ENCODE measurements at places on chromosomes 4 and X. TPM values are rescaled to one million over a fixed set of nuclear protein-coding genes. Genes with fewer than 3 reads are reported as not detected.

Gene MAGEA1
- not detected for total RNA-seq

Gene FSTL5
- not detected for total RNA-seq

Gene SPANXA2
- total RNA-seq: not detected

Gene TBC1D8B
- total RNA-seq: 11.6 TPM

GRCh38 chrX:53440101-53440500 lies 5.9 kb upstream of the HSD17B10 start:
- DNase-seq: no peak

DNA sequence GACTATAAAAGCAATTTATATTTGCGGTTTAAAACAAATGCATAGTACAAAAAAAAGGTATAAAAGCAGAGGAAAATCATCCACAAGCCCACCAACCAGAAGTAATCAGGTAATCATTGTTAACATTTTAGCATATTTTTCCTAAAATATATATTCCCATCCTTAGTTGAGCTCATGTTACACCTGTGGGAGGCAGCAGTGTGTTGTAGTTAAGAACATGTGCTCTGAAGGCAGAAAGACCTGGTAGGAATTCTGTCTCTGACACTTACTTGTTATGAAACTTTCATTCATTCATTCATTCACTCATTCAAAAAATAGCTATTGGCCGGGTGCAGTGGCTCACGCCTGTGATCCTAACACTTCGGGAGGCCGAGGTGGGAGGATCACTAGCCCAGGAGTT lies 15.4 kb upstream of the CDKL5 start:
- no peak for DNase-seq

DNA sequence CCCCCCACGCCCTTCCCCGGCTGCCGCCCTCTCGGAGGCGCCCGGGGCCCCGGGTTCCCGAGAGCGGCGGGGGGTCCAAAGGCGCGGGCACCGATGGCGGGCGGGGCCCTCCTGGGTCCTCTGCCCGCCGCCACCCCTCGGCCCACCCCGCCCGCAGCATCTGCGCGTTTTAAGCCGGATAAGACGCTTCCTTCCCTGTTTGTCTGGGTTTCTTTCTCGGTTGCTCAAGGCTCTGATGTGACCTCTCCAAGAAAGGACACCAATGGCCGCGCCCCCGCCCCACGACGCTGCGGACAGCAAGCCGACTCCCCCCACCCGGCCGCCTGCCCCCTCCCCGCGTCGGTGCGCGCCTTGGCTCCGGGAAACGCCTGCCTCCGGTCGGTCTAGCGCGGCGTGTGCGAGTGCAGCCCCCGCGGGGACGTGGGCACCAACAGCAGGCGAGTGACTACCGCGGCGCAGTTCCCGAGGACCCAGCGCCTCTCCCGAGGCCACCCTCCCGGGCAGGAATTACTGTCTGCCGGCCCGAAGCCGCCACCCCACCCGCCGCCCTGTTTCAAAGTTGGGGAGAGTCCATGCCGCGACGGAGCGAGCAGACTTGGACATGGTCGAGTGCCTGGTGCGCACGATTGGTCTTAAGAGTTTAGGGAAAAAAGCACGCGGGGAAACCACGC lies 21.1 kb upstream of the HMX1 start:
- DNase-seq: no peak

- DNase-seq: no peak
These were observed 9.9 kb downstream of the MMRN1 start for GRCh38 chr4:89904524-89904923.

DNA sequence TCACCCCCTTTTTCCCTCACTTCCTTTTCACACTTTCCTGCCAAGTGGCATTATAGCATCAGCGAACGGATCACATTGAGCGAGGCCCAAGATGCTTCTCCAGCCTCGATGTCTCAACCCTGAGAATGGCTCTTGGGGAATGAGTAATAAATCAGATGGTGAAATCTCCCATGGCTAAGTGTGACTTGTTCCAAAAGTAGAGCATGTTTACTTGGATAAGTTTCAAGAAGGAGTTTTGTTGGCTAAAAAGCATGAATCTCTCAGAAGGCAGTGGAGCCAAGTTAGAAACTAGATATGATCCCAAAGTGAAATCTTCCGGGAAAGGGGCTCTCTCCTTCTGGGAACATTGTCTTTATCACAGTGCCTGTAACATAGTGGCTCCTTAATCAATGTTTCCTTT lies 316.3 kb downstream of the CAMK2D start:
- peak; percentile 24 for DNase-seq

- DNase-seq: no peak
These were observed 71.4 kb downstream of the AREG start for GRCh38 chr4:74516303-74516702.

DNA sequence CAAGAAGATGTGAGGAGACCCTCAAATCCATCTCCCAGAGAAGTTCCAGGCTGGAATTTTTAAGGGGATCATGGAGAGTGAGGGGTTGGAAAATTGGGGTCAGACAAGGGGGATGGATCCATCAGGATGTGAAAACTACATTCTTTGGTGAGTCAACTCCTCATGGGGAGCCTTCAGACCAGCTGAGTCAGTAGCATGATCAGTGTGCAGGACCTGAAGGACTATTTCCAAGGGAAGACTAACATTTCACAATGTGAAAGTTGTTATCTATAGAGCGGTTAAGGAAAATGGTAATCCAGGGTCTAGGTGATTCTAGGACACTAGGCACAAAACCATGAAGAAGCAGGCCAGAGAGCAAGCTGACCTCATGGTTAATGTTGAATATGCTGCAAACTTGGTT lies 38.6 kb upstream of the CEP135 start:
- DNase-seq: no peak

- no peak for DNase-seq
These were observed 165.3 kb upstream of the BCOR start for GRCh38 chrX:40263014-40263560.

DNA sequence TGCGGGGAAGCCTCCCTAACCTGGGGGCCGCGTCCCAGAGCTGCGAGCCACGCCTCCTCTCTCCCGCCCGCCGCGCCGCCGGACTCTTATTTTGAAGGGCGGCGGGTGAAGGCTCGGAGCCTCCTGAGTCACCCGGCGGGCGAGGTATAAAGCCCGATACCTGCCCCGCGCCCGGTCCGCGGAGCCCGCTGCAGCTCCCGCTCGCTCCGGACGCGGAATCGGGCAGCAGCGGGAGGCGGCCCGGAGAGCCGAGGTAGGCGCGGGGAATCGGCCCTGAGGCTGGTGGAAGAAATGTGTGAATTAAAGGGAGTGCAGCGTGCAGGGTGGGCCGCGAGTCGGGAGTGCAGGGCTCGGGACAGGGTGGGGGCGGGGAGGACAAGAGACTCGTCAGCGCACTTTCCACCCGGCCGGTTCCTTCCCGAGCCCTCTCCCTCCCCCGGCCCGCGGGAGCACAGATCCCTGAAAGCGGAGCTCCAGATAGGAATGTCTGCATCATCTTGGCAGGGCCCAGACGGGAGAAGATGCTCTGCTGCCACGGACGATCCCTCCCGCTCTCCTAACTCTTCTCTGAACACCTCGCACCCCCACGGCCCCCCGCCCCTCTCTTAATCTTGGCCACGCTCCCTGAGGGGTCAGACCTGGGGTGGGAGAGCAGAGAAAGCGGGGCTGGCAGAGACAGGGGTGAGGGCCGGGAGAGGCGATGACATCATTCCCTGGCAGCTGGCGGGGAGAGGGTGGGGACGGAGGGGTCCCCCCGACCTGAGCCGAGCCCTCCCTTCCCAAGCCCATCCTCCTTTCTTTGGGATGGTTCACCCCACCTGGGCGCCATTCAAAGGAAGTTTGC lies 177.9 kb downstream of the CBR4 start:
- DNase-seq: peak; percentile 84

- DNase-seq: peak; percentile 22
These were observed 542 bp downstream of the RNF150 start for GRCh38 chr4:141132709-141133145.

- no peak for DNase-seq
These were observed 84.1 kb downstream of the NHS start for GRCh38 chrX:17459008-17459611.

DNA sequence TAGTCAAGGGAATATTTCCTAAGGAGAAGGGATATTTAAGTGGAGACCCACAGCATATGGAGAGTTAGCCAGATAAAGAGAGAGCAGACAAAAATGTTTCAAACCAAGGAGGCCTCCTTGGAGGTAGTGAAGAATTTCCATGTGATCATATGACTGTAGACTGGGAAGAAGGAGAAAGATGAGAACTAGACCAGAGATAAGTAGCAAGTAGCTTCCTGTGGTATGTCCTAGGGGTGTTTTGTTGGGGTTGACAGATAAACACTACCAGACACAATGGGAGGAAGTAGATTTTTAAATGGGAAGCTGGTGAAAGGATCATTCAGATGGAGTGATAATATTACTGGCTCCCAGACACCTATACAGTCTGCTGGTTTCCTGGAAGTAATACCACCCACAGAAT lies 13.6 kb downstream of the SYAP1 start:
- DNase-seq: no peak

DNA sequence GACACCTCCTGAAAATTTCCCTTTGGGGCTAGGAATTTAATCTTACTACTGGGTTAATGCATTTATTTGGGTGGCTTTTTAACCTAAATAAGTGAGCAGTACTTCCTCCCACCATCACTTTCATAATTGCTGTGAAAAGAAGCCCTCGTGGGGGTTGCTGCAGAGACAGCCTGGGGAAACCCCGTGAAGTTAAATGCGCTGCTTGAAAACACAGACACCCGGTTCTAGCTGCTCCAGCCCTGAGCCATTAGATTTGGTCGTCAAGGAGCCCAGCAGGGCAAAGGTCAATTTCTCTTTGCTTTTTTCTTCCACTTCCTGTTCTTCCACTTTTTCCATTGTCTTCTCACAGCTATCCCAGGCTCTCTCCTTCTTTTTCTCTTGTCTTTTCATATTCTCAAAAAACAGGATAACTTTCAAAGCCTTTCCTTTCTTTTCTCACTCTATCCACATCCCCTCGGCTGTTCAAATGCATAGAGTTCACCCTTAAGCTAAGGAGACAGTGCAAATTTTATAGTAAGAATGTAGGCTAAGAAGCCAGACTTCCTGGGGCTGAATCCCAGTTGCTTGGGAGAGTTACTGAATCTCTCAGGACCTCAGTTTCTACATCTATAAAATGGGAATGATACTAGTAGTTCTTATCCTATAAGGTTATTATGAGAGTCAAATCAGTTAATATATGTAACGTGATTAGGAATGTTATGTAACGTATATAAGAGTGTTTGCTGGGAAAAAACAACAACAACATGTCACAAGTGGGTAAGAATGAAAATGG lies 91.5 kb upstream of the ZNF827 start:
- peak; percentile 79 for DNase-seq

DNA sequence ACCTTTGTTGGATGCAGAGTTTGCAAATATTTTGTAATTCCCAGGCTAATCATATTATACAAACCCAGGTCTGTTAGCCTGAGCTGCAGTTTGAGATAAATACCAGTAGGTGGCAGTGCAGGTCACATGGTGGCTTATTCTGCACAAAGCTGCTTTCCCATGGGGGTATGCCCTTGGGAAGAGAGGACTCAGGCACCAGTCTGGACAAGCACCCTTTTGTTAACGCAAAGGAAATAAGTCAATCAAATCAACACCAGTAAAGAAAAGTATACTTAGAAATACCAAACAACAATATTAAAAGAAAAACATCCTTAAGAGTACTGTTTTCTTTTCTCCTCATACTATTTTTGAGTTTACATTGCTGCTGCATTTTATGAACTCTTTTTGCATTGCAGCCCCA lies 389.0 kb upstream of the ZFP42 start:
- DNase-seq: peak; percentile 27

All from colonic mucosa (tissue), 4 donors.